GM23248 (cell line): ENCODE measurements at places on chromosomes 12 and 14. TPM values are rescaled to one million over a fixed set of nuclear protein-coding genes. Genes with fewer than 3 reads are reported as not detected.

FITM1 gene
- total RNA-seq, result not detected in 2 replicates

TMEM229B gene
- 0.65 and 1.1 TPM in 2 replicates for total RNA-seq

MTERF2 gene
- total RNA-seq, result 4.6 and 6.4 TPM in 2 replicates

MAPK1IP1L gene
- total RNA-seq, result 79.4 and 92.6 TPM in 2 replicates

SYNE2 gene
- total RNA-seq, result 3.5 and 4.4 TPM in 2 replicates

C1RL gene
- total RNA-seq, result 22.2 and 26.7 TPM in 2 replicates
